Neural crest cell (in vitro differentiated cells): ENCODE measurements at places on chromosomes 2 and 18. TPM values are rescaled to one million over a fixed set of nuclear protein-coding genes. Genes with fewer than 3 reads are reported as not detected.

DNA sequence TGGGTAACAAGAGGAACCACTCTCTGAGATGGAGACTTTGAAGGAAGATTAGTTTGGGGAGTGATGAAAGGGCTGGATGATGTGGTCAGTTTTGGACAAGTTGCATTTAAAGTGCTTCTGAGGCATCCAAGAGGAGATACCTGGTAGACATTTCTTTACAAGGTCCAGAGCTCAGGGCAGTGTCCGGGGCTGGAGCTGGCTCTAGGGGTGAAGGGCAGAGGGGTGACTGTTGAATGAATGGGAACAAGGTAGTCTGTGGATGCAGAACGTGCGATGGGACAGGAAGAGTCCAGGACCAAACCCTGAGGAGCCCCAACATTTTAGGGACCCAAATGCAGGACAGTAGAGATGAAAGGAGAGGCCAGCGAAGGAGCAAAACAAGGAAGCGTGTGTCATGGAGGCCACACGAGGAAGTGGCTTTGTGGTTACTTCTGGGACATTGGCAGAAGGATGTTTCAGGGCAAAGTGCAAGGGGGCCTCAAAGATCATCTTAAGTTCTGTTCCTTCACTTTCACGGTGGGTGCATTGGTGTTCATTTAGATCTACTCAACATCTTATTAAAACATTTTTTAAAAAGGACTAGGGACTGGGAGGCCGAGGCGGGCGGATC lies 13.6 kb upstream of the GPR35 start:
- DNase-seq: no peak

GRCh38 chr18:13185675-13186198 lies 32.8 kb upstream of the LDLRAD4 start:
- no peak for DNase-seq

RBM44 gene
- total RNA-seq: 0.42 and 0.50 TPM in 2 replicates

DNA sequence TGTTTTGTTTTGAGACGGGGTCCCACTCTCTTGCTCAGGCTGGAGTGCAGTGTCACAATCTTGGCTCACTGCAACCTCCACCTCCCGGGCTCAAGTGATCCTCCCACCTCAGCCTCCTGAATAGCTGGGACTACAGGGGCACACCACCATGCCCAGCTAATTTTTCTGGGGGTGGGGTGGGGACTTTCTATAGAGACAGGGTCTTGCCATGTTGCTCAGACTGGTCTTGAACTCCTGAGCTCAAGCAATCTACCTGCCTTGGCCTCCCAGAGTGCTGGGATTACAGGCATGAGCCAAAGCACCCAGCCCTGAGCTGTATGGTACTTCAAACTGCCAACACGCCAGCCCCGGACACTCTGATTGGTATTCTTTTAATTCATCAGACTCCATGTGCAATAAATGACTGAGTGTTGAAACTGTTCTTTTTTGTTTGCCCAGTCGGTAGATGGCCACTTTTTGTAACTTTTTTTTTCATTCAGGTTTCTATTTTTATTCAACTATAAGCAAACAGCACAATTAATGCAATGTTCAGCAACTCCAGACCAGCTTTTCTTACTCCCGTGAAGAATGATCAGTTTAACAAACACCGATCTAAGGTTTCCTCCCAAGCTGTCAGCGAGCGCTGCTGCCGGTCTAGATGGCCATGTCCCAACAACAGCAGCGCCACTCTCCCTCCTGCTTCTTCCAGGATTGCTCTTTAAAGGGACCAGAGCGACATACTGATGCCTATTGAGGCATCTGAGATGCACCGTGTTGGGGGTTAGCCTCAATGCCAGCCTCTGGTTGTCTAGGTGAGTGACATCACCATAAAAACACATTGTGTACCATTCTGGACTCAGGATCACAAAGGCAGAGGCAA lies 12.5 kb upstream of the TGOLN2 start:
- no peak for DNase-seq

GRCh38 chr18:13500227-13500865 lies 226.0 kb downstream of the FAM210A start:
- peak; percentile 33 for DNase-seq

ATP5MC3 gene
- total RNA-seq: 268 and 281 TPM in 2 replicates

DNA sequence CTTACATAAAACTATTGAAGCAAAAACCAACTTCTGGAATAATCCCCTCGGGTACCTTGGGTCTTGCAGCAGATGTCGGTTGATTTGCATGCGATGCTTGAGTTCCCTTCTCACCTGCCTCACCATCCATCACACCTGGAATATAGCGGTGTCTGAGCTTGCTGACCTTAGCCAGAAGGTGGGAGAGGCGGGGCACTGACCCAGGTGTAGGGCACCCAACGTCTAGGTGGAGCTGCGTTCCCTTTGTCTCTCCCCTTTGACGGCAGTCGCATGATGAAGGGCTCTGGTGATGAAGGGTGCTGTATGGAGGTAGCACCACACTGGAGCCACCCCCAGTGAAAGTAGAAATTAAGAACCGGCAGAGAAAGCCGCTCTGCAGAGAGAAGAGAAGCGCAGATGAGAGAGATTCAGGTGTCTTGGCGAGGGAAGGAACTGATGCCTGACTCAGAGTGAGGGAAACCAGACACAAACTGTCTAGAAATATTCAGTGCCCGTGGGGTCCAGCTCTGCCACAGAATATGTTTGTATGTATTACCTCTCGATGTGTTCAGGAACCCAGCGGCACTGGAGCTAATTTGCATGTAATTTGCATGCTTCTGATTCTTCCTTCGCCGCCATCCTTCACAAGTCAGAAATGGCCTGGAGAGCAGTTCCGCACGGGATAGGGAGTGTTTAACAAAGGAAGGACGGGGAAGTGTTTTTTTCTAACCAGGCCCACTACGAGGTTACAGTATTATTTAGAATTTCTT lies 19.4 kb upstream of the MBP start:
- no peak for DNase-seq

- no peak for DNase-seq
These were observed 107.9 kb upstream of the LMAN1 start for GRCh38 chr18:59466980-59467379.

ZAP70 gene
- total RNA-seq: 2.4 and 2.8 TPM in 2 replicates

DNA sequence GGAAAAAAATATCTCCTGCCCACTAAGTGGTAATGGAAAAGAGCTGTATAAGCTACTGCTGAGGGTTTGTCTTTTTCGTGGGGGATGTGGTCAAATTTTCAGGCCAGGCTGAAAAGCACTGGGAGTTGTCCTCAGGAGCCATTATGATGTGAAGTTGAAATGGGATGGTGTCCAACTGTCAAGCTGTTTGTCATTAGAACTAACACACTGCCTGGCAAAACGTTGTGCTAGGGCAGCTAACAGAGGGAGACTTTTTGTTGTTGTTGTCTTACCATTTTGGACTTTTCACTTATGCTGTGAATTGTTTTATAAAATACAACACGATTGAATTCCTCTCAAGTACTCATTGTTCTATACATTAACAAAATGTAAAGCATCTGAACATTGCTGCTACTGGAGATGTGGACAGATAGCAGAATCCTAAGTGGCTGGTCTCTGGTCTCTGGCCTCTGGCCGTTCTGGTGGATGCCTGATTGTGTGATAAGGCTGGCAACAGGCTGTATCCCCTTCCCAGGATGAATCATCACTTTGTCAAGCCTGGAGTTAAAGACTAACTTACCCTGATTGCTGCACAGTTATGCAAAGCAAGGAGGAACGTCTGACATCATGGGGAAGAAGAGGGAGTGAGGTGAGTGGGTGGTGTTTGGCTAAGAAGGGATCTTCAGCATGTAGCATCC lies 2.3 kb downstream of the MYO1B start:
- DNase-seq: no peak

OSR1 gene
- 0.33 and 0.45 TPM in 2 replicates for total RNA-seq

DNA sequence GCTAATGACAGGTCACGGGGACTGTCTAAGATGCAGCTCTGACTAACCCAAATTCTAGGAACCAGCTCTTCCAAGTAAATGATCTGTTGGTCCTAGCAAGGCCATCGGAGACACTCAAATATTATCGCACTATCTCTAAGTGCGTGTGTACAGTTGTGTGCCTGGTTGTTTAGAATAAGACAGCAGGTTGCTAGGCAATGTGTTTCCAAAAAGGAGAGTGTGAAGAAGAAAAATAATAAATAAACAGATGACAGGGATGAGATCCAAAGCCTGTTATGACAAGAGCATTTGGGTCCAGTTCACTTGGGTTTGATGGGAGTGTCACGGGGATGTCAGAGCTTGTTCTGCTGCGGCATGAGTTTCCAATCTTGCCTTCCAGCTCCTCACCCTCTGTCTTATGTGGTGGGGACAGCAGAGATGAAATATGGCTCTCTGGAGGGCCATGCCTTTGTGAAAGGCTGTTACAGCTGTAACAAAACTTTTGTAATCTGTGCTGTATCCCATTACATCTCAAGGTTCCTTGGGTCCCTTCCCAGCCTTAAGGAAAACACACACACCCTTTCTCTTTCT lies 127.5 kb upstream of the TNP1 start:
- no peak for DNase-seq

DNA sequence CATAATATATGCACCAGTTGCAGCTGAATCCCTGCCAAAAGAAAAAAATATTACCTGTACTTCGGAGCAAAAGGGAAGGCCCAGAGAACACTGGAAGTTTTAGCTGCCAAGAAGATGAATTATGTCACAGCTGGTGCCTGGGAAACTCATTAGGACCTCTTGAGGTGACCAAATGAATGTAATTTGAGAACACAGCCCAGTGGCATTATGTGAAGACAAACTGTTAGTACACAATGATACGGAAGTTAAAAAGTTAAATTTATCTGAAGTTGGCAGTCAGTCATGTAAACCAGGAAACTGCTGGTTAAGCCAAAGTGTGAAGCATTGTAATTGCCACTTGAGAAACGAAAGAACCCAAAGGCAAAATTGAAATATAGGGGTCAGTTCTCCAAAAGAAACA lies 80.7 kb downstream of the EML4 start:
- no peak for DNase-seq

- peak; percentile 64 for DNase-seq
These were observed 1.5 kb upstream of the VSNL1 start for GRCh38 chr2:17538844-17539554.

FAM124B gene
- total RNA-seq: not detected in 2 replicates

DNA sequence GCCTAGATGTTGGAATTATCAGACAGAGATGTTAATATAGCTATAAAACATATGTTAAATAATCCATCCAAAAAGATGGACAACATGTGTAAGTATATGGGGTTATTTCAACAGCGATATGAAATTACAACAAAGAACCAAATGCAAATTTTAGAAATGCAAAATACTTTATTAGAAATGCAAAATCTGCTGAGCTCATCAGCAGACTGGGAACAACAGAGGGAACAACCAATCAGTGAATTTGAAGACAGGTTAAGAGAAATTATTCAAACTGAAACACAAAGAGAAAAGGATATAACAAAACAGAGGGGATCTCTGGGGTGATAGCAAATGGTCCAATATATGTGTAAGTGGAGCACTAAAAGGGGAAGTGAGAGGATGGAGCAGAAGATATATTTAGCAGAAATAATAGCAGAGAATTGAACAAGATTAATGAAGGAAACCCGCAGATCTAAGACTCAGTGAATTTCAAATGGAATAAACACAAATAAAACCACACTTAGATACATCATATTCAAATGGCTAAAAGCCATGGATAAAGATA lies 13.5 kb upstream of the HS6ST1 start:
- DNase-seq: no peak

SCYGR5 gene
- total RNA-seq: not detected in 2 replicates
